ENCODE measurements at places on chromosomes 5 and 9.

DNA sequence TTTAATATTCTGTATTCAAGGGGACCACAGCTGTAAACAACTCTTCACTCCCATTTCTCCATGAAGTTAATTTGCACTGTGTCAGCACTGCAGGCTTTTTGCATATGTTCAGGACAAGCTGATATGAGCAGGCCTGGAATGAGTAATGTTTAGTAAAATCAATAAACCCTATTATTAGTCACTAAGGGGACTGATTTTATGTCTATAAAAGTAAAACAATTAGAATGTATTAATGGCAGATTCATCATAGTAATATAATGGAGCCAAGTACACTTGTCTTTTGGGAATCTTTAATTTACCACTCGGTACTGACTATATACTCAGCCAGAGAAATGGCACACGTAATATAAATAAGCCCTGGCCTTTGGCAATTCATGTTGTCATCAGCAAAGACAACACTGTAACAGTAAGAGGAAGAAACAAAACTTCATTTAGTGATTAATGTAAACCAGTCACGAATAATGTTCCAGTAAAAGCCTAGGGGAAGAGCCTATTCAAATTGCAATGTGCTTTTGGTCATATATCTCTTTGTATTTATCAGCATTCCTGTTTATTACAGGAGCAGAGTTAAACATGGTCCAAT lies 111.6 kb downstream of the ZNF608 start:
- DNase-seq, result peak; percentile 25

- no peak for DNase-seq
These were observed 395.3 kb downstream of the OSTF1 start for GRCh38 chr9:75483636-75484035.

DNA sequence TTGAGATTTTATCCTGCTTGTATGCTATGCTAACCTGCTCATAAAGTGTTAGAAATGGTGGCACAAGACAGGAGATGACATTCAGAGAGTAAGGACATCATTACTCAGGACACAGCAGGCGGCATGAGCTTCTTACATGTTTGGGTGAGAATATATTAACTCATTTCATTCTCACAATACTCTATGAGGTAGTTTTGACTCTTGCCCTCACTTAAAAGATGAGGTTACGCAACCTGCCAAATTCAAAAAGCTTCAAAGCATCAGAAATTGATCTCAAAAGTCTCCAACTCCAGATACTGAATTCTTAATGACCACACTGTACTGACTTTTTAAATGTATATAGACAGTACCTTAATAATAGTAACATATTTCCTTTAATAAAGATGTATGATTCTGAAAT lies 60.8 kb downstream of the CDH18 start:
- no peak for DNase-seq

DNA sequence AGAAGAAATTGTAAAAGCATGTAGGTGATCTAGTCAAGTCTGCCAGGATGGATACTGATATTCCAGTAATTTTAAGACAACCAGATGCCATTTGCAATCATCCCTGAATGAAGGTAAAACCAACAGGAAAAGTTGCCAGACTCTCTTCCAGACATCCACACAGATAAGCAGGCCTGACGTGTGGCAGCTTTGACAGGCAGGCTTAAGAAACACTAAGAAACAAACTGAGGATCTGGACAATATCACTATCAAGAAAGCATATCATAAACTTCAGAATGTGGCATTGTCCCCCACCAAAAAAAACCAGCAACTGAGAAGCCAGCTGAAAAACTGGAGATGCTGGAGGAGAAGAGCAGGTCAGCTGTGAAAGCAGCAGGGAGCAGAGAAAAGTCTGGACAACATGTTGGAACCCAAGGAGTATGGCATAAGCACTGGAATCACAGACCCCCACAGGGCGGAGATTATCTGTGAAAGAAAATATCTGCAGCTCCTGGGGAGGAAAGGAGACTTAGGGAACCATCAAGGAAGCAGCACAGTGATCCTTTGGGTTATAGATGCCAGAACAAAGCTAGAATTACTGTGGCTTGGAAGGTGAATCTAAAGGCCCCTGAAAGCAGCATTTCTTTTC lies 307.0 kb downstream of the CWC27 start:
- no peak for DNase-seq

DNA sequence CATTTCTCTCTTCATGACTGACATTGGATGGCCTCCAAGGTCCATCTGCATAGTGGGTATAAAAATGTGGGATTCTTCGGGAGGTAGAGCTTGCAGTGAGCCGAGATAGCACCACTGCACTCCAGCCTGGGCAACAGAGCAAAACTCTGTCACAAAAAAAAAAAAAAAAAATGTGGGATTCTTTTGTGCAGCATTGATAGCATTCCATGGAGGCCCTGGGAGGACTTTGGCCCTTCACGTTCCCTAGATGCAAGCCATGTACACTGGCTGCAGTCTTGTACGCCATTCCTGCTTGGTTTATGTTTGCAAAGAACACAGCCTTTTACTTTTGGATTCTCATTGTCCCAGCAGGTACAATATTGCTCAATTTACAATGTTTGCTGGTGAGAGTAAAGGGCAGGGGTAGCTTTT lies 157.8 kb downstream of the SLCO4C1 start:
- no peak for DNase-seq

DNA sequence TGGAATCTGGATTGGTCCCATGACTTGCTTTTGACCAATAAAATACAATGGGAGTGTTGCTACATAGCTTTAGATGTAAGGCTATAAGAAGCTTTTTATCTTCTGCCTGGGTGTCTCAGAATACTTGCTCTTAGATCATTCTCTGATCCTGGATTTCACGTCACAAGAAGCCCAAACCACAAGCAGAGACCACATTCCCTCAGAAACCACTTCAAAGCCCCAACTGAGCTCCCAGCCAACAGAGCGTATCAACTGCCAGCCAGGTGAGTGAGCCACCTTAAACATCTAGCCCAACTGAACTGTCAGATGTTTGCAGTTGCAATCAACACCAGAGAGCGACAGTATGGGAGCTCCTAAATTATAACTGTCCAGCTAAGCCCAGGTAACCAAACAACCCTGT lies 687.1 kb downstream of the TLE1 start:
- DNase-seq, result no peak

GRCh38 chr9:110797611-110798010 lies 129.0 kb downstream of the MUSK start:
- DNase-seq, result peak; percentile 43

GRCh38 chr9:14453286-14453685 lies 139.3 kb upstream of the NFIB start:
- DNase-seq, result no peak

GRCh38 chr5:154203798-154204578 lies 13.5 kb downstream of the GALNT10 start:
- no peak for DNase-seq

- DNase-seq, result peak; percentile 65
These were observed 2.3 kb upstream of the SLC23A1 start for GRCh38 chr5:139385061-139386049.

GRCh38 chr9:114250235-114250568 lies 72.7 kb upstream of the ORM1 start:
- peak; percentile 88 for DNase-seq

DNA sequence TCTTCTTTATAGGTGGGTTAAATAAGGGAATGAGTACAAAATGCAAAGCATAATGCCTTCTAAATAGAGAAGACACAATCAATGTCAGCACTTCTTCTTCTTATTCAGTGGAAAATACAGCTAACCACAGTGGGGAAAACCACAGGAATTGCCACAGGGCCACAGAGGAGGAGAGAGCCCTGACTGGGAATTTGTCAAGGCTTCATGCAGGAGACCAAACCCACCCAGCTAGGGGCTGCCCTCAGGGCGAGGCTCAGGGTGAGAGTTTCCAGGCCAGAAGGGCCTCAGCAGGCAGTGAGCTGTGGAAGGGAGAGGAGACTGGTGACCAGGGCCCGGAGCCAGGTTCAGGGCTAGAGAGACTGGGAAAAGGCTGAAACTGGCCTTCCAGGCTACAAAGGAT lies 279.1 kb downstream of the MSX2 start:
- DNase-seq, result no peak

DNA sequence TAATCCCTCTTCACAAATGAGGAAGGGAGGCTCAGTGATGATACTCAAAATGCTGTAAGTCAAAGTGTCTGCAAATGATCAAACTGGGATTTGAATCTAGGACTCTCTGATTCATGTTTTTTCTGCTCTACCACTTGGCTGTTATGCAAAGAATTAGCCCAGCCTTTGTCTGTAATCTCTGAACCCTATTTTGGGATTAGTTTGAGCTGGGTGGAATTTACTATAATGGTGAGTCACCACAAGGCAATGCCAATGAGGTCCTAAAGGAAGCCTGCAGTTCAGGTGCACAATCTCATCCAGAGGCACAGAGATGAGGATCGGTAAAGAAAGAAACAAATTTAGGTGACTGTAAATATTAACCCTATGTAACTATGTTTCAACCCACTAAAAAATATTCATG lies 29.2 kb downstream of the RFK start:
- peak; percentile 29 for DNase-seq

GRCh38 chr9:135602789-135603481 lies 36.4 kb downstream of the GLT6D1 start:
- peak; percentile 71 for DNase-seq

DNA sequence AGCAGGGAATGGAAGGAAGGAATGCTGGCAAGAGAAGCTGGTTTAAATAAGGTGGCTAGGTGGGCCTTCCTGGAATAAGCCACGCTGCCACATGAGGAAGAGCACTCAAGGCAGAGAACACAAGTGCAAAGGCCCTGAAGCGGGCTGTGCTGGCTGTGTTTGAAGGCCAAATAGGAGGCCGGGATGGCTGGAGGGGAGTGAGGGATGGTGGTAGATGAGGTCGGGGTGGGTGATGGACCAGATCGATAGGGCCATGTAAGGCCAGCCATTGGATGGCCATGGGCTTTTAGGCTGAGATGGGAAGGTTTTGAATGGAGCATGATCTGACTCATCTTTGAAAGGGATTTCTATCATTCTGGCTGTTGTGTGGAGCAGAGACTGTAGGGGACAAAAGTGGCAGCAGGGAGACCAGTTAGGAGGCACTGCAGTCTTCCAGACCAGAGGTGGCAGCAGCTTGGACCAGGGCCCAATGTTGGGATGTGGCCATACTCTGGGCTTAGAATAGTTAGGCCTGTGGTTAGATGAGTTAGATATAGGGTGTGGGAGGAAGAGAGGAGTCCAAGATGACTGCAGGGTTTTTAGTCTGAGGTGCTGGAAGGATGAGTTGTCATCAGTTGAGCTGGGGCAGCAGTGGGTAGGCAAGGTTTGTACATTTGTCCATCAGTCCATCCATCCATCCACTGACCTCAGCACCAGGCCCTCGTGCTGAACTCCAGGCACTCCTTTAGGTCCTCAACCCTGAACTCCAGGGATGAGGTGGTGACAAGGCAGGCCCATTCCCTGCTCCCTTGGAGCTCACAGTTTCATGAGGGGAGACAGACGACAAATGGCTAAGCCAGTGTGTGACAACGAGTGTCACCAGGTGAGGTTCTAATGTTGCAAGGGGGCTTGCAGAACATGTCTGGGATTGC lies 30.3 kb downstream of the NDST1 start:
- peak; percentile 62 for DNase-seq

GRCh38 chr5:10366310-10367272 lies 13.1 kb downstream of the MARCHF6 start:
- DNase-seq, result no peak

DNA sequence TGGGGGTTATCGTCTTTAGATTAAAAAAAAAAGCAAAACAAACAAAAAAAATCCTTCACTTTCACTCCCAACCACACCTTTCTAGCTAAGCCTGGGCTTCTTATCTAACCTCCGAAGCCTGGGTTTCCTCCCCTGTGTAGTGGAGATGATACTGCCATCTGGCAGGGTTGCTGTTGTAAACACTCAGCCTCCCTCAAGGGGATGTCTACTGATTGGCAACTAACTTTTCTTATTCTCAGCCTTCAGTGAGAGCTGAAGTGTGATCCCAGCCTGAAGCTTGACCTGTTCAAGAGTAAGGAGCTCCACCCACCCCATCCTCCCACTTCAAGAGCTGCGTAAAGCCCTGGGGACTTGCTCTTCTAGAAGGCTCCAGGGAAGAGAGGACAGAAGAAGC lies 21.5 kb upstream of the WWC1 start:
- no peak for DNase-seq

DNA sequence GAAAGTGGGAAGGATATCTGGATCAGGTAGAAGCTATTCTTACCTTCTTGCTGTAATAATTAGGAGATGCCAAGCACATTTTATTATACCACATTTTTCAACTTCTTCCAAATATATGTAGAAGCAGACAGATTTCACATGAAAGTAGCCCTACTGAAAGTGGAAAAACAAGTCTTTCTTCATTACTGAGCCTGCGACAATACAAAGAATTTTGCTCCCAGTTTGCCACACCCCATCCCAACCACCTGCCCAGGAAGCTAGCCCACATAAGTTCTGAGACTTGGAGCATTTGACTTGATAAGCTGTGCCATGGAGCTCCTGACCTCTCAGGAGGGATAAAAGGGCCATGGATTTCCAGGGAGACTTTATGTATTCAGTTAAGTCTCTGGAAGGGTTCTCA lies 249.1 kb upstream of the ADCY2 start:
- no peak for DNase-seq

GRCh38 chr5:112581811-112582320 lies 155.8 kb upstream of the APC start:
- DNase-seq, result no peak

GRCh38 chr5:74064225-74064624 lies 438.2 kb downstream of the ARHGEF28 start:
- DNase-seq, result no peak

DNA sequence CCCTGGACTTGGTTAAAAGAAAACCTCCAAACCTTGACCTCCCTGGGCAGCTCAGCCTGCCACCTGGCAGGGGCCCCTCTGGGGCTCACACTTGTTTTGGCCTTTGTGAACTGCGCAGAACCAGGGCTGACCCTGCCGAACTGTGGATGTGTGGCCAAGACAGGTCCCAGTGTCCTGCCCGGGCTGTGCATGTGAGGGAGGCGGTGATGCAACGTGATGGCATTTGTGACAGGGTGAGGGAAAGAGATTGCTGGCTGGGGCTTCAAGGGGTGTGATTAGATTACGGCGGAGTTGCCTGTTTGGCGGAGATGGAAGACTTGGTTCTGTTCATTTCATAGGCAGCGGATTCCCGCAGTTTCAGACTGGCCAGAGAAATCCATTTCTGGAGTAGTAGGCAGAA lies 30.4 kb upstream of the NKX2-5 start:
- DNase-seq, result no peak

- DNase-seq, result no peak
These were observed 923.9 kb downstream of the CDH18 start for GRCh38 chr5:19064094-19064493.

- no peak for DNase-seq
These were observed 368.5 kb downstream of the NTRK2 start for GRCh38 chr9:85038061-85038460.

GRCh38 chr5:57778501-57779091 lies 296.0 kb upstream of the ACTBL2 start:
- no peak for DNase-seq

- peak; percentile 44 for DNase-seq
These were observed 11.6 kb upstream of the CLTB start for GRCh38 chr5:176427971-176428370.

- no peak for DNase-seq
These were observed 25.2 kb downstream of the MTREX start for GRCh38 chr5:55333017-55333416.

- DNase-seq, result no peak
These were observed 19.6 kb downstream of the CCDC187 start for GRCh38 chr9:136284311-136284710.

- DNase-seq, result no peak
These were observed 297.8 kb upstream of the ACTBL2 start for GRCh38 chr5:57780306-57780960.
